ENCODE measurements at places on chromosomes 2 and 18. TPM values are rescaled to one million over a fixed set of nuclear protein-coding genes. Genes with fewer than 3 reads are reported as not detected.

DNA sequence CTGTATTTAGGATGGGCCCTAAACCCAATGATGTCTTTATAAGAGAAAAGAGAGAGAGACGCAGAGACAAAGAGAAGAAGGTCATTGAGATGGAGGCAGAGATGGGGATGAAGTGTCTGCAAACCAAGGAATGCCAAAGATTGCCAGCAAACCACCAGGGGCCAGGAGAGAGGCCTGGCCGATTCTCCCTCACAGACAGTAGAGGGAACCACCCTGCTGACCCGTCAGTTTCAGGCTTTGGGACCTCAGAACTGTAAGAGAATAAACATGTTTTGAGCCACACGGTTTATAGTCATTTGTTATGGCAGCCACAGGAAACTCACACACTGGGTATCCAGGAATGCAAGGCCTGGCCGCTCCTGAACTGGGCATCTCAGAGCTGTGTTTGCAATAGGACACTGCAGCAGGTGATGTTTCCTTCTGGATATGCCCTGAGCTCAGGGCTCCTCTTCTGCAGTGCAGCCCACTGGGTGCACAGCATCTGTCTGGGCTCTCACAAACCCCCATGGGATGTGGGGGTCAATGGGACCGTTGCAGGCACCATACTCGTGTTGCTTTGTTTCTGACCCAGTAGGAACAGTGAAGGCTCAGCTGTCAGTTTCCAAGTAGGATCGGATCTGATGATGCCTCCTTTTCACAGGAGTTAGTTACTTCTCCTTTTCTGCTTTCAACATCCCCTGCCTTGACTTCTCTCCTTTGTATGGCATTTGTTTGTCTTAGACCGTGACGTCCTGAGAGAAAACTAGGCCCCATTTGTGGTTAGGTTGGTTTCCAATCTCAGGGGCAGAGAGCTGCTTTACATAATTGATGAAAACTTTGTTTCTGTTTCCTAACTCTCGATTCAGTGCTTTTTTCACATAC, 20.8 kb downstream of the PTPN18 start:
- DNase-seq, result no peak
- H3K4me1 ChIP-seq, result no peaks in the 10 kb centered on the region
- no peaks in the 10 kb centered on the region for H3K36me3 ChIP-seq
- H3K27ac ChIP-seq, result no peak overlapping the region
- no peak overlapping the region for H3K4me3 ChIP-seq

DNA sequence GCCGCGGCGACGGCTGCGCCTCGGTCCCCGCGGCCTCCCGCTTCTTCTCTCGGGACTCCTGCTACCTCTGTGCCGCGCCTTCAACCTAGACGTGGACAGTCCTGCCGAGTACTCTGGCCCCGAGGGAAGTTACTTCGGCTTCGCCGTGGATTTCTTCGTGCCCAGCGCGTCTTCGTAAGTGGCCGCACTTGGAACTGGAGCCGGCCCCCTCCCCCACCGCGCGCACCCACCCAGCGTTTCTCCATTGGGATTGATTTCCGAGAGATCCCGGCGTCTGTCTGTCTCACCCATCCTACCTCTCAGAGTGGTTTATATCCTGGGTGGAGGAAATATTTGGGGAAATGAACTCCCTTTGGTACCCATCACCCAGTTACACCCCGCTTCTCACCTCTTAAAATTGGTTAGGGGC, 498 bp downstream of the ITGAV start:
- H3K4me1 ChIP-seq, result no peaks in the 10 kb centered on the region
- peak overlapping the region; percentile 89 for H3K4me3 ChIP-seq
- no peaks in the 10 kb centered on the region for H3K27me3 ChIP-seq
- H3K36me3 ChIP-seq, result no peaks in the 10 kb centered on the region

The NAT8 gene
- not detected for total RNA-seq

DNA sequence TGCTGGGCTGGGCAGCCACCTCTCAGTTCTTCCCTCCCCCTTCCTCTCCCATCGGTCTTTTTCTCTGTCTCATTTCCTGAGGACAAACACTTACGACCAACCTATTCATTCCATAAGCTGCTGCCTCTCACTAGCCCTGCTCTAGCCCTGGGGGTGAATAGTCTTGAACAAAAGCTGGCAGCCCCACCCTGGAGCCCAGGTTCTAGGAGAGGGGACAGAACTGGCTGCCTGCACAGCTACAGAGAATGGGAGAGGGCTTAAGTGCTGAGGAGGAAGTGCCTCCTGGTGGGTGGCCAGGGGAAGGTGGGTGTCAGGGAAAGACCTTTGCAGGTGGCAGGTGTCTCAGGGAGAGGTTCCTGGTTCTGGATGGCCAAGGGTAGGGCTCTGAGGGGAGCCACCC, 22.8 kb downstream of the ANO7 start:
- no peak overlapping the region for H3K27ac ChIP-seq
- no peak for DNase-seq
- H3K4me1 ChIP-seq, result 0 out of 2 replicates have a peak, but pooled peaks cover 2% of the 10 kb centered on the region

GRCh38 chr2:202541137-202541536, 93.6 kb upstream of the FAM117B start:
- no peaks in the 10 kb centered on the region for H3K4me1 ChIP-seq
- no peaks in the 10 kb centered on the region for H3K27me3 ChIP-seq
- peaks cover 7% of the 10 kb centered on the region for H3K36me3 ChIP-seq
- no peak for DNase-seq
- H3K4me3 ChIP-seq, result no peak overlapping the region
- H3K27ac ChIP-seq, result no peak overlapping the region

- H3K4me3 ChIP-seq, result no peak overlapping the region
- H3K27ac ChIP-seq, result no peak overlapping the region
- no peaks in the 10 kb centered on the region for H3K36me3 ChIP-seq
- DNase-seq, result no peak
- no peaks in the 10 kb centered on the region for H3K4me1 ChIP-seq
Observed at GRCh38 chr2:223008162-223008561, 43.8 kb upstream of the KCNE4 start.

The VWC2L gene
- total RNA-seq, result not detected

- no peak for DNase-seq
- H3K36me3 ChIP-seq, result peaks cover 11% of the 10 kb centered on the region
- no peaks in the 10 kb centered on the region for H3K27me3 ChIP-seq
- H3K4me3 ChIP-seq, result no peak overlapping the region
Observed at GRCh38 chr2:34416856-34417255, 817.8 kb upstream of the FAM98A start.

The EML6 gene
- total RNA-seq, result 0.64 TPM

- H3K4me3 ChIP-seq, result no peak overlapping the region
- no peak overlapping the region for H3K27ac ChIP-seq
- H3K27me3 ChIP-seq, result peaks cover 9% of the 10 kb centered on the region
- H3K4me1 ChIP-seq, result peaks cover 5% of the 10 kb centered on the region
Observed at GRCh38 chr18:26705757-26706156, 157.4 kb upstream of the KCTD1 start.

DNA sequence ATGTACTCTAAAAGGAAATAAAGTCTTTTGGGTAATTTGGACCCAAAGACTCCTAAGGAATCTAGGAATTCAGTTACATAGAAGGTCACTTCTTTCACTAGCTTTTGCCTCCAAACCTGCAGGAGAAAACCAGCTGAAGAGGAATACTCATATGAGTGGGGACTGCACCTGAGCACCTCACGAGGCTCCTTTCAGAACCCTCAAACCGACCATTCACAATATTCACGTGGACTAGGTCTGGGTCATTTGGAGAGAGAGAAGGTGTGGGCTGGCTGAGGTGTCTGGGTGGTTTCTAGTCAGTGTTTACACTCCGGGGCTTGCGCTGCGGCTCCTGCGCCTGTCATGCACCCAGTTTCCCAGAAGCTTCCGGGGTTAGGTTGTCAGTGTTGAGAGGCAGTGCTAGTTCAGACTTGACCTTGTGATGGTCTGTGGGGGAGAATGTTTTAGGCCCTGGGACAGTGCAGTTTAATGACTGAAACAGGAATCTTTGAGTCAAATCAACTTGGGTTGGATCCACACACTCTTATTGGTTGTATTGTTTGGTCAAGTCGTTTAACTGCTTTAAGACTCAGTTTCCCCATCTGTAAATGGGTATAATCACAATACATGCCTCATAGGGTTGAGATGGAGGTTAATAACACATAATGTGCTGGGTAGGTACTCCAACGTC, 78.4 kb downstream of the LIMS1 start:
- H3K36me3 ChIP-seq, result no peaks in the 10 kb centered on the region
- no peak overlapping the region for H3K27ac ChIP-seq
- no peaks in the 10 kb centered on the region for H3K27me3 ChIP-seq
- no peak for DNase-seq
- no peaks in the 10 kb centered on the region for H3K4me1 ChIP-seq
- no peak overlapping the region for H3K4me3 ChIP-seq

DNA sequence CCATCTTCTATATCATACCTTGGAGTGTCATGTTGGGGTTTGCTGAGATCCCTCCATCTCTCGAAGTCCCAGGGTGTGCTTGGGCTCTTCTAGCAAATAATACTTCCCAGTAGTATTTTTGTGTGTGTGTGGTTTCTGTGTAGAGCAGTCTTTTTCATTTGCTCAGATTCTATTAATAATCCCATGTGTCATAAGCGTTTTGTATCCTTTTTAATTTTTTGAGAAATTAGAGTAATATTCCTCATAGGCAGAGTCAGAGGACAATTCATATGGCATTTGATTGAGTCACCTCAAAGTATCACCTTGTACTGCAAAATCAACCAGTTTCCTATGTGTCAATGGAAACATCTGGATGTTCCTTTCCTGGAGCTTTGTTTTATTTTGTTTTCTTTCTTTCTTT, 37.4 kb upstream of the PPP1R1C start:
- no peak overlapping the region for H3K4me3 ChIP-seq
- no peak overlapping the region for H3K27ac ChIP-seq
- no peaks in the 10 kb centered on the region for H3K27me3 ChIP-seq
- DNase-seq, result no peak

The PRR30 gene
- total RNA-seq, result not detected

The HOXD8 gene
- total RNA-seq, result not detected

The GLI2 gene
- 59.3 TPM for total RNA-seq

The C2orf72 gene
- total RNA-seq, result 1.0 TPM

DNA sequence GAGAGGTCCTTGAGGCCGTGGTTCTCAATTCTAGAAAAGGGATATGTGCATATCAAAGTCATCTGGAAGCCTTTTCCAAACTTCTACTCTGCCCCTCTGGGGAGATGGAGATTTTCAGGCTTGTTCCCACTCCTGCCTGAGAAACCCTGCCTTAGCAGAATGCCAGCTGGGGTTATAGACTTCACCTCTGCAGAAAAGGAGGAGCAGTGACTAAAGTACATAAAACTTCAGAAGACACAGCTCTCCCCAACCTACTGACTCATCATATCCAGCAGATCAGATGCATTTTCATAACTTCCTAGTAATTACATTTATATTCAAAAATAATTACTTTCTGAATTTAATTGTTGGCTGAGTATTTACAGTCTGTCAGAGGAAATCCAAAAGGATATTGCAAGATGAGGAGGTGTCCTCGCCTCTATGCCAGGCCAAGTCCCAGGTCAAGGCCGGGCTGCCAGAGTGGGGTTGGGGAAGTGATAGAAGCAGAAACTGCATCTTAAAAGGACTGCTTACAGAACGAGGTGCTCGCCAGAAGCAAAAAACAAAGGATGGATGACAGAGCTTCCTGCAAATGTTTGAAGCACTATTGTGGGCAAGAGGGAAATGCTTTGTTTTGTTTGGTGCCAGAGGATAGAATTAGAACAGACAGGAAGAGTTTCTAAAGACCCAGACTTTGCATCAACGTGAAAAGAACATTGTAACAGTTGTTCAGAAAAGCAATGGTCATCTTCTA, 75.6 kb upstream of the APCDD1 start:
- peaks cover 9% of the 10 kb centered on the region for H3K4me1 ChIP-seq
- H3K27ac ChIP-seq, result no peak overlapping the region

DNA sequence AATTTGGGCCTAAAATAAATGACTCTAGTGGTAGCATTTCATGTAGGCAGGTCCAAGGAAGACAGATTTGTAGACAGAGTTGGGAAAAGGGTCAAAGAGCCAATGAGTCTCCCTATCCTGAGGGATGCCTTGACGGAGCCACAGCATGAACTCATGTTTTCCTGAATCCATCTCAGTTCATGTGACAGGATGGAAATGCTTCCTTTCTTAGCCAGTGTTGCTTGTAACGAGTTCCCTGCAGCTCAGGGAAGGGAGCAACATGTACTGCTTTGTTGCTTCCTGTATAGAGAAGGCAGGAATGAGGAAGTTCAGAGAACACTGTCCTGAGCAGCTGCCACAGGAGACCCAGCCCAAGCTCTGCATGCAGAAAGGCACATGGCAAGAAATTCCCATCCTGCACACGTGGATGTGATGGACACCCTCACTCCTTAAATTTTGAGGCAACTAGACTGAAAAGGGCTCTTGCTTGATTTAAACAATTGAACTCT, 27.9 kb downstream of the TMEM17 start:
- H3K36me3 ChIP-seq, result no peaks in the 10 kb centered on the region
- H3K4me1 ChIP-seq, result peaks cover 10% of the 10 kb centered on the region
- H3K4me3 ChIP-seq, result no peak overlapping the region
- DNase-seq, result no peak
- H3K27me3 ChIP-seq, result no peaks in the 10 kb centered on the region
- H3K27ac ChIP-seq, result no peak overlapping the region

DNA sequence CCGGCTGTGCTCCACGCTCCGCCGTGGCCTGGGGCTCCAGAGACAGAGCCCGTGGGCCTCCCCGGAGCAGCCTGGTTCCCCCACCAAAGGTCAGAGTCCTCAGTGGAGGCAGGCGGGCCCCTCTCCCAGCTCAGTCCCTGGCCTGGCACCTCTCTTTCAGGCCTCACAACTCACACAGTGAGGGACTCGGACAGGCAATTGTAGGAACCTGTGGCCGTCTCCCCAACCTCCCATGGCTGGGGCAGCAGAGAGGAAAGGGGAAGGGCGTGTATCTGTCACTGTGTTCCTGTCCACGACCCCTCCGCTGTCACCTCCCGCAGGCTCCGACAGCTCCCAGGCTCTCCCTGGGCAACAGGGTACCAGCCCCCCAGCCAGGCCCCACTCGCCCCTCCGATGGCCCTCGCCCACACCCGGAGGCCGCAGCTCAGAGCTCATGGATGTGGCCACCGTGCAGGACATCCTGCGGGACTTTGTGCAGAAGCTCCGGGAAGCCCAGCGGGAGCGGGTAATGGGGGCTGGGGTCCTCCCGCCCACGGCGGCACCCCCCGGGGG, 32.4 kb upstream of the SNED1 start:
- H3K4me1 ChIP-seq, result no peaks in the 10 kb centered on the region
- no peaks in the 10 kb centered on the region for H3K27me3 ChIP-seq
- no peak overlapping the region for H3K27ac ChIP-seq
- H3K36me3 ChIP-seq, result no peaks in the 10 kb centered on the region
- H3K4me3 ChIP-seq, result no peak overlapping the region
- no peak for DNase-seq

DNA sequence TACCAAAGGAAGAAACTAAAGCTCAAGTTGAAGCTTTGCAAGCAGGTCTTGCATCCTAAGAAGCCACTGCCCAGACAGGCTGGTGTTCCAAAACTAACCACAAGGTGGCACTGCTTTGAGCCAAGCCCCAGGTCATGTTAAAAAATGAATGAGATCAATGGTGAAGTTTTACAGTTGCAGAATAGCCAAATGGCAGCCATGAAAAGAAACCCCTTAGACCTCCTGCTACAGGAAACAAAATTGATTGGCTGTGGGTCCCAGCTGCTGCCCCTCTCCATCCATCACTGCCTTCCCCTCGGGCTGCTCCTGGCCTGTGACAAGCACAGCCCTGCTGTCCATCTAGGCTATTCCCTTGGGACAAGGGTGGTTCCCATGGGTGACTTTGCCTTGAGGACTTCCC, 20.7 kb upstream of the MREG start:
- no peak overlapping the region for H3K27ac ChIP-seq
- DNase-seq, result peak; percentile 79
- H3K4me3 ChIP-seq, result no peak overlapping the region

- H3K27ac ChIP-seq, result no peak overlapping the region
- no peaks in the 10 kb centered on the region for H3K36me3 ChIP-seq
- peaks cover 2% of the 10 kb centered on the region for H3K4me1 ChIP-seq
- H3K27me3 ChIP-seq, result no peaks in the 10 kb centered on the region
- no peak overlapping the region for H3K4me3 ChIP-seq
Observed at GRCh38 chr2:172070936-172071335, 14.4 kb upstream of the DLX1 start.

All from H9 (cell line).